ENCODE measurements at places on chromosomes 1 and 21. TPM values are rescaled to one million over a fixed set of nuclear protein-coding genes. Genes with fewer than 3 reads are reported as not detected.

DNA sequence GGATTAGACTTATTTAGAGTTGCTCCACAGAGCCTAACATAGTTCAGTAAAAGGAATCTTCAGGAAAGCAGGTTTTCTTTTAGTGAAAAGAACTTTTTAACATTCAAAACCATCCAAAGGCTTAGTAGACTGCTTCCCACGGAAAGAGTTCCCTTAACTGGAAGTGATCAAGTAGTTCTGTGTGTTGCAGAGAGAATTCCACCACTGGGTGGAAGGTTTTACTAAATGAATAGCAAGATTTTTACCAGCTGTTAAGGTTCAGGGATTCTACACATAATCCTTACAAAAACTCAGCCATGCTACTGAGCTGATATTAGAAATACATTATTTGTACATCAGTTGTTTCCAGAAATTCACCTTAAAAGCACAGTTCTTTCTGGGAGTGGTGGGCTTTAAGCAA, 119.7 kb downstream of the GDAP2 start:
- DNase-seq, result no peak

DNA sequence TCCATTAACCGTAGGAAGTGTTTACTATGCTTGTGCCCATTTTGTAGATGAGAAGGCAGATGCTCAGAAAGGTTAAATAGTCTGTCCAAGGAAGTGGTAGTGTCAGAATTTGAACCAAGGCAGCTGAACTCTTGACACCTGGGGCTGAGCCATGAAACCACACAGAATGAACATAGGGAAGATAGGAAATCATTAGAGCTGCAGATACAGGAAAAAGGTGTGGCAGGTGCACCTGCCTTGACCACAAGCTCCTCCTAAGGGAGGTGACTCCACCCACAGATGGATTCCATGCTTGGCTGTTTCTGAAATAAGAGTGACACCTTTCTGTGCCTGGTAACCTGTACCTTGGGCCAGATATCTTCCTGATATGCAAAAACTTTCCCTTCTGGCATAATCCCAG, 69.9 kb upstream of the IGSF21 start:
- no peak for DNase-seq

GRCh38 chr1:106173101-106173500, 883.4 kb upstream of the PRMT6 start:
- DNase-seq, result no peak

DNA sequence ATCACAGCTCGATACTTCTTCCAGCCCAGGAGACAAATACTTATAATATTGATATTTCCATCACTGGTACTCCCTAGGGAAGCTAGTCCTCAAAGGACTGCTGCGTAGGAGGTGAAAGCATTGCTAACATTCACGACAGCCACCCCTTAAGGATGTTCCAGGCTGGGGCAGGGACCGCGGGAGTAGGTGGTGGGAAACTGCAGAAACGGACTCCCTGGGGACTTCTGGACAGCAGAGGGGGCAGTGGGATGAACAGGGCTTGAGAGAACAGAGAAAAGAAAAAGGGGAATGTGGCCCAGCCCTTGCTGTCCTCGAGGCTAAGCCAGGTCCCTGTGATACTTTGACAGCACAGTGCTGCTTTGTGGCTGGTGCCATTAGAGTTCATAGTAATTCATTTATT, 108.0 kb downstream of the HMGB4 start:
- DNase-seq, result no peak

DNA sequence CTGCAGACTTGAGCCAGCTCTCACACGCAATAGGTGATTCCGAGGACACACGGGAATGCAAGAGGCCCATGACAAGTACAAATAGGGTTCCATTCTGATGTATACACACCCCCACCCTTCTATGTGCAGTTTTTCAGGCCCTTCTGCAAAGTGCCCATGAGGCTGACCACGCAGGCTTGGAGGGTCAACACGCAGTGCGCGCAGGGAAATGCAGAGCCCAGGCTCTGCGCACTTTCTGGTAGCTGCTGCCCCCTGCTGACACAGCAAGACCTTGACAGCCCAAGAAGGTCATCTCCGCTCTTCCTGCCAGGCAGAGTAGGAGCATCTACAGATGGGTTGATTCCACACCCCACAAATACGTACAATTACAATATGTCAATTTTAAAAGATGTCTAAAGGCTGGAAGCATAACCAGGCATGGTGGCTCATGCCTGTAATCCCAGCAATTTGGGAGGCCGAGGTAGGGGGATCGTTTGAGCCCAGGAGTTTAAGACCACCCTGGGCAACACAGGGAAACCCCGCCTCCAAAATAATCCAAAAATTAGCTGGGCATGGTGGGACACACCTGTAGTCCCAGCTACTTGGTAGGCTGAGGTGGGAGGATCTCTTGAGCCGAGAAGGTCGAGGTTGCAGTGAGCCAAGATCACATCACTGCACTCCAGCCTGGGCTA, 18.5 kb downstream of the SH3BP5L start:
- DNase-seq, result peak; percentile 82

DNA sequence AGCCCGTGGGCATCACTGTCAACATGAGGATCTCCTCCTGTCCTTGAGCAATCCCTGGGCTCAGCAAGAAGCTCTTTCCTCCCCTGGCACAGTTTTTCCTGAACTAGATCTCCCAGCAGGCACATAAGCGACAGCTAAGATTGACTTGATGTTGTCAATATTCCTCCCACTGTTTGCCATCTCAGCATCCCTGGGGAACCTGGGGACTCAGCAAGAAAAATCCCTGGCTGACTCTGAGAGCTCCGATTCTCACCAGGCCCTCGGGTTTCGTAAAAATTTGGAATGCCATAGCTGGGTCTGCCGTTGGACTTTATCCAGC, 687.2 kb downstream of the MATN1 start:
- no peak for DNase-seq

GRCh38 chr1:225915538-225915991, 8.5 kb downstream of the PYCR2 start:
- no peak for DNase-seq

Gene REN
- total RNA-seq, result 0.26 TPM

DNA sequence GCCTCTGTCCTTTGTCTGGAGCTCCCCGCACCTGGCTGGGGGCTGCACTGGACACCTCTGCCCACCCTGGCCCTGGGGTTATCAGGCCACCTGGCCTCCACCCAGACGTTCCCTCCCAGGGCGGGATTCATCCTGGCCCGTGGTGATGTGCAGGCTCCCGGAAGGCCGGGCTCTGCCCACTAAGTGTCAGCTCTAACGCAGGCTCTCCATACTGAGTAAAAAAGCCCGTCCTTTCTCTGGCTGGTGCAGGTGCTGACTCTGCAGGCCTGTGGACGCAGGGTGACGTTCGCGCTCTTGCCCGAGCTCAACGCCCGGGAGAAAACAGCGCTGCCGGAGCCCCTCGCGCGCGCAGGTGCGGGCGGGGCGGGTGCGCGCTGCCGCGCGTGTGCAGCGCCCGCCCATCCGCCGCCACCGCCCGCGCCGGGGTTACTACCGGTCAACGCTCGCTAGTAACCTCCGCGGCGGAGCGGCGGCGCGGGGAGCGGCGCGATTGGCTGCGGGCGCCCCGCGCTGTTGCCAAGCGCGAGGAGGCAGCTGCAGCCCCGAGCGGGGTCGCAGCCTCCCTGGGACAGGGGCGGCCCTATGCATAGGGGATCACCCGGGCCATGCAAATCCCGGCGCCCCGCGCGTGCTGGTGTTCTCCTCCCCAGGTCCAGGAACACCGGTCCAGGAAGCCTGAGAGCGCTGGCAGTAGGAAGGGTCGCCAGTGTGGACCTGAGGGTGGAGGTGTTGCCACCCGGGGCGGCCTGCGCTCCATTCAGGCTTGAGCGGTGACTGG, 15.7 kb downstream of the ABCG1 start:
- peak; percentile 88 for DNase-seq

Gene C1QA
- 30.1 TPM for total RNA-seq

Gene RGS21
- not detected for total RNA-seq

DNA sequence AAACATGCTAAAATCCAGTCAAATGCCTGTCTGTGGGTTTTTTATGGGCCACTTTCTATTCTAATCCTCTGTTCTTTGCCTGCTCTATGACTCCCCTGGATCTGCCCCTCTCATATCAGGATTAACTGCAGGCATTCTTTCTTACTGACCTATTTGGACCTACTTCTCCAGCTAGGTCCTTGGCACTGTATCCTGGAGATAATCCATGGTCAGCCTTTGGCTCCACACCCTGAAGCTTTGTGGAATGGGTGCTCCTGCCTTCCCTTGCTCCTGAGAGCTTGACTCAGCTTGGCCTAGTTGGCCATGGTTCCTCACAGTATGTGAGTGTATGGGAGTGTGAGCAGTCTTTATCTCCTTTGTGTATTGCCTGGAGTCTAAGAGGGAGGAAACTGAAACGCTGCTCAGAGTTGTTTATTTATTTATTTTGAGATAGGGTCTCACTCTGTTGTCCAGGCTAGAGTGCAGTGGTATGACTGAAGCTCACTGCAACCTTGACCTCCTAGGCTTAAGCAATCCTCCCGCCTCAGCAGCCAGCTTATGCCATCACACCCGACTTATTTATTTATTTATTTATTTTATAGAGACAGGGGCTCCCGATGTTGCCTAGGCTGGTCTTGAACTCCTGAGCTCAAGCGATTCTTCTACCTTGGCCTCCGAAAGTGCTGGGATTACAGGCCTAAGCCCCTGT, 28.7 kb upstream of the CDC14A start:
- DNase-seq, result no peak

DNA sequence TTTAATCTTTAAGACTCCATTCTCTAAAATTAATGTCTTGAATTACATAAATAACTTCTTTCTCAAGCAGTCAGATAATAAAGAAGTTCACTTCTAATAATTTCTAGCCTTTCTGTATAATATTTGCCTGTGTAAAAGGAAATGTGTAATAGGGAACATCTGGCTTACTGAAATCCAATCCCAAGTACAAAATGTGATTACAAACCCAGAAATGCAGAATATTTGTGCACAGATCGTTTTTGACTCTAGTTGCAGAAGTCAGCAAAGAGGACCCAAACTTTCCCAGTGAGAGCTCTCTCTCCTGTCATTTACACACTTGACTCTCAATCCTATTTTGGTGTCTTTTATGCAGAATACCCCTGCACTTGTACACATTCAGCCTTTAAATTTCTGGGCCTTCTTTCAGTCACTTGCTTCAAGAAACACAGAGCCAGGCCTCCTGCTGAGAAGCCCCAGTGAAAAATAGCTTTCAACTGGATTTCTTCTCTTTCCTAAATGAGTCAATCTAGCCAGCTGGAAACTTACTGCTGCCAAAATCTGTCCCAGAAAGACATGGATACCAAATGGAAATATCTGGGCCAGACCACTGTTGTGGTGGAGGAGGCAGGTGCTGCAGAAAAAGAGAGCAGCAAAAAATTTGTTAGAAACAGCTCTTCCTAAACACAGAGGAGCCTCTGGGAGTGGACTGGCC, 68.5 kb upstream of the ADAM30 start:
- DNase-seq, result no peak

GRCh38 chr1:208559597-208560329, 315.6 kb upstream of the PLXNA2 start:
- no peak for DNase-seq

DNA sequence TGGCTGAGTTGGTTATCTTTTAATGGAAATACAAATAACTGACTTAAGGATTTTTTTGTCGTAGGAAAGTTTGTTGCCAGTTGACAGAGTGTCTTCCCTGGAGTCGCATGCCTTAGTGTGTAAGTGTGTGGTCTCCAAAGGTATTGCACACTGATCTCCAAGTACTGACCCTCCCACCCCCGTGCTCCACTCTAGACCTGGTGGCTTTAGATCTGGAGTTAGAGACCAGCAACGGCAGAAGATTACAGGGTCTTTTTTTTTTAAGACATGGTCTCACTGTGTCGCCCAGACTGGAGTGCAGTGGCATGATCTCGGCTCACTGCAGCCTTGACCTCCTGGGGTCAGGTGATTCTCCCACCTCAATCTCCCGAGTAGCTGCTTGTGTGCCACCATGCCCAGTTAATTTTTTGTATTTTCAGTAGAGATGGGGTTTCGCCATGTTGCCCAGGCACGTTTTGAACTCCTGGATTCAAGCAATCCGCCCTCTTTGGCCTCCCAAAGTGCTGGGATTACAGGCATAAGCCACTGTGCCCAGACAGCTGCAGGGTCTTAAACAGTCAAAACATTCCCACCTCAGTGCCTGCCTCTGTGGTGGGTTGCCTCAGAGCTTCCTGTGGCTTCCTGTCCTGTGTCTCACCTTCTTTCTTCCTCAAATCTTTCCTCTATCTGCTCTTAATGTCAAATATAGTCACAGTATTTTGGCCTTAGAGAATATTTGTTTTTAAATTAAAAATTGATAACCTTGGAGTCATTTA, 6.9 kb downstream of the TRAPPC10 start:
- DNase-seq, result no peak

- no peak for DNase-seq
These were observed 45.8 kb downstream of the RPRD2 start for GRCh38 chr1:150409504-150410362.

- peak; percentile 67 for DNase-seq
These were observed 2.7 kb downstream of the TMEM200B start for GRCh38 chr1:29120947-29121485.

- no peak for DNase-seq
These were observed 73.1 kb upstream of the TMEM51 start for GRCh38 chr1:15080328-15081007.

DNA sequence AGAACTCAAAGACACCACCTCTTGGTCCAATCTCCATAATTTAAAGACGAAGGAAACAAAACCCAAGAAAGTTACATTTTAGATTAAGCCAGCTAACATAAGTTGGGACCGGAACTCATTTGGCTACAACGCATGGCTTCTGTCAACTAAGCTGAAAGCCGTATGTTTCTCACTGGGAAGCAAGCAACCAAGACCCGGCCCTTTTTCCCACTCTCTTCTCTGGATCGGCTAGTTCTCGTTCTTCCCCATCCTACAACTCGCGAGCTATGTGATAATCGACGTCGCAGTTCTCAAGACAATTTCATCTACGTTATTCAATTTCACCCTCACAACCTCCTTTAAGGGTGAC, 601 bp downstream of the CCT8 start:
- DNase-seq, result no peak

Data from mucosa of descending colon (tissue), 3 donors.